CD4-positive, alpha-beta memory T cell (primary cell): ENCODE measurements at places on chromosomes 6 and 20. TPM values are rescaled to one million over a fixed set of nuclear protein-coding genes. Genes with fewer than 3 reads are reported as not detected.

Gene SYNDIG1
- total RNA-seq: not detected

Gene FAXC
- total RNA-seq: not detected

Gene GCM1
- total RNA-seq: 0.11 TPM

Gene SPATA25
- 4.7 TPM for total RNA-seq

Gene CCHCR1
- 29.8 TPM for total RNA-seq

Gene MYL9
- total RNA-seq: not detected

Gene GABRR1
- total RNA-seq: not detected

Gene SLC35B2
- total RNA-seq: 20.9 TPM

Gene TFAP2B
- not detected for total RNA-seq

Gene SNAP25
- not detected for total RNA-seq

GRCh38 chr20:58888521-58889333, 36.2 kb downstream of the GNAS start:
- peak; percentile 87 for DNase-seq

DNA sequence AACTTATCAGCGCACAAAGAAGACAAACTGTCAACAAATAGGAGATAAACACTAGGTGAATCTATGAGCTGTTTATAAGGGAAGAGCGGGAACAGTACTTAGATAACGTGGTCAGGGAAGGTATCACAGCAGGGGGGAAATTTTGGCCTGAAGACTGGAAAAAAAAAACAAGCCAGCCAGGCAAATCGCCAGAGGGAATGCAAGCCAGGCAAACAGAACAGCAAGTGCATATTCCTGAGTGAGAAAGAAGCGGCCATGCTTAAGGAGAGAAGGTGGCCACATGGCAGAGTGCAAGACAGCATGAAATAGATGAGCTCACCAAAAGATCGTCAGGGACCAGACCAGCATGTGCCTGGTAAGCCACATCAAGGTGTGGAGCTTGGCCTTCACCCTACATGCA, 466.5 kb upstream of the ARID1B start:
- DNase-seq: no peak

- no peak for DNase-seq
Measured at GRCh38 chr6:151291722-151292059, 51.9 kb downstream of the AKAP12 start.

GRCh38 chr20:45501600-45501999, 13.8 kb downstream of the SPINT3 start:
- DNase-seq: no peak

- DNase-seq: no peak
Measured at GRCh38 chr20:58210398-58210747, 18.1 kb downstream of the ANKRD60 start.

GRCh38 chr6:116447496-116448011, 13.6 kb upstream of the CALHM6 start:
- DNase-seq: no peak

- no peak for DNase-seq
Measured at GRCh38 chr6:27825025-27825793, 87.0 kb downstream of the OR2B2 start.

DNA sequence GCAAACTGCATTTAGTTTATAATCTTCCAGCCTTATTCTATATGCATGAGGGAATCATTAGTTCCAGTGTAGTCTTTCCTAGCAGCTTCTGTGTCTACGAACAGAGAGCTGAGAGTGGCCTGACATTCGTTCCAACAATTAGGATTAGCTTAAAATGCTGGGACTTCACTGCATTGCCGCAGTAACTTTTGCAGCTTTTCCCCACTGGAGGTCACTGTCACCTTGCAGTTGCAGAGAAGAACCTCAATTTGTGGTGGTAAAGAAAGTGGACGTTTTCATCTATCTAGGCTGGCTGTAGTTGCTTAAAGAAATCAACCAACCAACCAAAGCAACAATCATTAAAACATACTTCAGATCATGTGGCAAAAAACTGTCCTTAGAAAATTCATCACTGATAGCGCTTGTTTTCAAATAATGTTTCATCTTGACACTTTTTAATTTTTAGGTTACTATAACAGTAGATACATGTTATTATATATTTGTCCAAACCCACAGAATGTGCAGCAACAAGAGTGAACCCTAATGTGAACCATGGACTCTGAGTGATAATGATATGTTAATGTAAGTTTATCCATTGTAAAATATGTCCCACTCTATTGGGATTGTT, 12.2 kb downstream of the MYLK4 start:
- peak; percentile 41 for DNase-seq

GRCh38 chr6:120122401-120122800, 772.8 kb upstream of the MAN1A1 start:
- DNase-seq: no peak

DNA sequence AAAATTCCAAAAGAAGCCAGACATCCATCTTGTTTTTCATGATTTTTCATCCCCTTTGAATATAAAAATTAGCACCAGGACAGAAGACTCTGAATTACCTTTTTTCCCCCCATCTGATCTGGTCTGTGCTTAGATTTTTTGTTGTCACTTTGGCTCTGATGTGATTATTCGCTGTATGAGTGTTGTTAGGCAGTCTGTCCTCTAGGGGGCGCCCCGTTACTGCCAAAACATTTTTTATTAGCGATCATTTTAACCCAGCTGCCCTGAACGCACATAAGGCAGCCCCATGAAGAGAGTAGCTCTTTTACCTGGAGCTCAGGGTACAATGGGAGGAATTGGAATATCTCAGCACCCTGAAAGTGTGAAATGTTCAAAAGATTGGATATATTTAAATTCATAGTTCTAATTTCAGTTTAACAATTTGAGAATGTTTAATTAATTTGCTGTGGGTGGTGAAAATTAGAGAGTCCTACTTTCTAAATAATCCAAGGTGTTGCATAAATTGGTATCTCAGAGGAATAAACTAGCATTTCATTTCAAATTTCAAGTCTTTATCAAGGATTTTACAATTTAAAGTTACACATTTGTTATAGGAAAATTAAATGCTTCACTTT, 60.8 kb downstream of the PRPH2 start:
- peak; percentile 84 for DNase-seq

GRCh38 chr20:44637522-44638372, 13.8 kb downstream of the ADA start:
- no peak for DNase-seq

DNA sequence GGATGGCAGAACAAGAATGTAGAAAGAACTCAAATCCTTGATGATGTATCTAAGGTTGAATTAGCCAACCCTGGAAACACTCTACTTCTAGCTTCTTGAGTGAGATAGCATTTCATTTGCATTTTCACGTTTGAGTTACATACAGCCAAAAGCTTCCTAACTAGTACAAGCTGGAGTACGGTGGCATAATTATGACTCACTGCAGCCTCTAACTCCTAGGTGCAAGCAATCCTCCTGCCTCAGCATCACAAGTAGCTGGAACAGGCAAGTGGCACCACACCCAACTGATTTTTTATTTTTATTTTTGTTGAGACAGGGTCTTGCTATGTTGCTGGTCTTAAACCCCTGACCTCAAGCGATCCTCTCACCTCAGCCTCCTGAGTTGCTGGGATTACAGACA, 36.5 kb upstream of the STK35 start:
- DNase-seq: no peak

DNA sequence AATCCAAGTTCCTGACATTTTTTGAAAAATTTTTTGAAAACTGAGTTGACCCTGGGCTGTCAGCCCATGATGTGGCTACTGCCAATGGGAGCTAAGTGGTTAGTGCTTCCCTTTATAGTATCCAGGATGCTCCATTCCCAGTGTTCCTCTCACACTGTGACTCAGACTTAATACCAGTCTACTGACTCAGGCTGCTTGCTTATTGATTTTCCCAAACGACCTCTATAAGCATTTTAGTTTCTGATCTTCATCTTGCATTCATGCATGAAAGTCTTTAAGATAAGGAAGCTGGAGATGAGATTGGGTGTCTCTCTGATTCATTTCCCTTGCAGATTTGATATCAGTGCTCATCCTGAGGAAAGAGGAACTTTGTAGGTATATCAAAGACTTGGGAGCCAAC, 560.0 kb downstream of the TBC1D32 start:
- no peak for DNase-seq

GRCh38 chr6:79392094-79392493, 145.1 kb downstream of the LCA5 start:
- no peak for DNase-seq

GRCh38 chr20:4483486-4483885, 238.2 kb upstream of the PRND start:
- no peak for DNase-seq

GRCh38 chr20:774016-774659, 5.8 kb upstream of the SLC52A3 start:
- DNase-seq: no peak

DNA sequence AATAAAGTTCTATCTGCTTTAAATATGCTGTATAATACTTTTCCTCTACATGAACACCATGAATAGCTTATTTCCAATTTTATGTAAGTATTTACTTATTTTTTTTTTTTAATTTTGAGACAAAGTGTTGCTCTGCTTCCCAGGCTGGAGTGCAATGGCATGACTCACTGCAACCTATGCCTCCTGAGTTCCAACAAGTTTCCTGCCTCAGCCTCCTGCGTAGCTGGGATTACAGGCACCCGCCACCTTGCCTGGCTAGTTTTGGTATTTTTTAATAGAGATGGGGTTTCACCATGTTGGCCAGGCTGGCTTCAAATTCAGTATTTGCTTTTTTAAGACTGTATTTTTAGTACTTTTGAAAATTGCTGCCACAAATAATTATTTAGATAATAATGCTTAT, 1365.9 kb downstream of the GRIK2 start:
- no peak for DNase-seq

DNA sequence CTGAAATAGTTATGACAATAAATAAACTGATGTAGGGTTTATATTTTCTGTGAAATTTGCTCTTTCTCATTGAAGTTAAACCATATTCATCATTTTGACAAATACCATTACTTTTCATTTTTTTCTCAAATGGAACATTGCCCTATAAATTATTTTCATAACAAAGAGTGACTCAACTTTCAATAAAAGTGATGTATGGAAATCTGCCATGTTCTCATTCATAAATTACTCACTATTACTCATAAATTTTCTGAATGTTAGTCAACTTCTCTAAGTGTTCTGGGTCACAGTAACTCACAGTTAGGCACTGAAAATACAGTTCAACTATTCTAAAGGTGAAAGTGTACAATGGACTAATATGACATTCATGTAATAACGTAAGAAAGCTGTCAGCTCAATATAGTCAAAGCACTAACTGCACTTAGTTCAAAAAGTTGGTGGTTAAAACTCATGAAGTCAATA, 19.0 kb upstream of the STX11 start:
- no peak for DNase-seq

- DNase-seq: no peak
Measured at GRCh38 chr6:10312445-10312844, 102.4 kb downstream of the TFAP2A start.

- DNase-seq: no peak
Measured at GRCh38 chr20:15241681-15242080, 904.3 kb upstream of the FLRT3 start.

DNA sequence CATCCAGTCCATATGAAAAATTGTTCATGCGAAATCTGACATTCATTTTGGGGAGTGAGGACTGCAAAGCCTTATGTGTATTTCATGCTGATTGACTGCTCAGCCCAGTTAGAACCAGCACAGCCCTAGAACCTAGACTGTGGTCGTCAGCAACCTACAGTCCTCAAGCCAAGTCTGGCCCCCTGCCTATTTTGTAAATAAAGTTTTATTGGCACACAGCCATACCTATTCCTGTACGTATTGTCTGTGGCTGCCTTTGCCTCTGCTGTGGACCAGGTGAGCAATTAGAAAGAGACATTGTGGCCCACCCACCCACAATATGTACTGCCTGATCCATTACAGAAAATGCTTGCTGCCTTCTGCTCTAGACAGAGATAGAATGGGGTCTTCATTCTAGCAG, 391.0 kb downstream of the TAF4 start:
- DNase-seq: no peak

DNA sequence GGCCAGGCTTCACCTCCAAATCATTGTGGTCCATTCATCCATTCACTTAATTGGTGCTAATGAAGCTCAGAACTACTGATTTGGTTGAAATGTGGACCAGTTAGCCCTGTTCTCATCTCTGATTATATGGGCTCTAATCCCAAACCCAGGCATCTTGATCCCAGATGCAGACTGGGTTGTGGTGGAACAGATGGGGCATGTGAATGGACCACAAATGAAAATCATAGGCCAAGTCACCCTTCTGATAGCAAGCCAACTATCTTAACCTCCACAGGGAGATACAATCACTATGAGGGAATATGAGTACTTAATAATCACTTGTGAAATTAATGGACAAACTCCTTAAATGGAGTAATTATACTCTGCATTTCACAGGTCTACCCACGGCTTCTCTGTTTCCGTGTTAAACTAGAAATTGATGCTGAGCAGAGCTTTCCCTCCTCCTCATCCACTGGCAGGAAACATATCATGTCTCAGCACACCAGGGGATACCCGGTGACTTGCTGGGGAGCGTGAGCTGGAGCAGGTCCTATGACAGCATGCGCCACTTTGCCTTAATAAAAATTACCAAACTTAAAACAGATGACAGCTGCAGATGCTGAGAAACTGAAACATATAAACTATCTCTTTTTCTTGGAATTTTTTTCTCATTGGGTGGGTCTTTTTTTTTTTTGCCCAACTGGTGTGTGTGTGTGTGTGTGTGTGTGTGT, 108.8 kb upstream of the HEY2 start:
- DNase-seq: no peak

DNA sequence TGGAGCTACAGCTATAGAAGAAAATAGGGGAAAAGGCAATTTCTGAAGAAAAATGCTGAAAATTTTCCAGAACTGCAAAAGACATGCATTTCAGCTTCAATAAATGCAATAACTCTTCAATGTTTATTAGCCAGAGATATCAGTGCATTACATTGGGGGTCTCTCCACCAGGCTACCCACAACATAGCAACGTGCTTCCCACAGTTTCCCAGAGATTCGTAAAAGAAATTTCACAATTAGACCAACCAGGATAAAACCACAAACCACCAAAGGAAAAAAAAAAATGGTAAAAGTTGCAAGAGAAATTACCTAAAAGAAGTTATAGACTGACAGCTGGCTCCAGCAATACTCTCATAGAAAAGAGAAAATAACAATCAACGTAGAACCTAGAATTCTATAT, 16.0 kb downstream of the LY86 start:
- DNase-seq: no peak

GRCh38 chr20:3687655-3688054, 5.8 kb upstream of the ADAM33 start:
- DNase-seq: no peak

DNA sequence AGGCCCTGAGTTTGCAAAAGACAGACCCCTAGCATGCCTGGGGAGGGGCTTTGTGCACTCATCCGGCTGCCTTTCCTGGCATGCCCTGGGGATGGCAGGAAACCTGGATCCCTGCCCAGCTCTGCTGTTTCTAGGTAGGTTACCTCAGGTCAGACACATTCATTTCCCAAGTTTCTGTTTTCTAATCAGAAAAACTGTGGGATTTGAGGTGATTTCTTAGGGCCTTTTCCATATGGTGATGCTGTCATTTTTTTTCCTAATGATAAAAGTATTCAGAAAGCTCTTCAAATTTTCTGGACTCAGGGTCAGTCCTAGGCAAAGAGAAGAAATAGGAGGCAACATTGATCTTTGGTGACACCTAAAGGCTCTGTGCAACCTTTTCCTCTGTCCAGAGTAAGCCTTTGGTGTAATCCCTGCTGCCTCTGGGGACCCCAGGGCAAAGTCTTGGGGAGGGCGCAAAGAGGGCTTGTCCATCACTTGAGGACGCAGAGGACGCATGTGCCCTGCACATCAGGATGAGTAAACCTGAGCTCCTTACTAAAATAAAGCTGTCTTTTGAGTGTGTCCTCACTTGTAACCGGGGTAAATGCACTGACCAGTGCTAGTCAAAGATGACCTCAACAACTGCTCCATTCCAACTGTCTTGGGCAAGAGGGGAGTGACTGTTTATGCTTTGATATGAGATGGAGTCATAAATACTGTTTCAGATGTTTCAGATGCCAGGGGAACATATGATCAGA, 13.5 kb upstream of the TRAM2 start:
- DNase-seq: no peak
